ENCODE measurements at places on chromosomes 1 and 21. TPM values are rescaled to one million over a fixed set of nuclear protein-coding genes. Genes with fewer than 3 reads are reported as not detected.

The GPR161 gene
- 10.8 TPM for total RNA-seq

The AMIGO1 gene
- 1.0 TPM for total RNA-seq

The CRNN gene
- not detected for total RNA-seq

The TCHHL1 gene
- total RNA-seq: not detected

The NCMAP gene
- 12.8 TPM for total RNA-seq

The CITED4 gene
- 8.4 TPM for total RNA-seq

The TRIM46 gene
- total RNA-seq: 0.57 TPM

The HSPA6 gene
- 16.6 TPM for total RNA-seq

The KRTAP10-9 gene
- not detected for total RNA-seq

The WARS2 gene
- total RNA-seq: 11.6 TPM

The PLXNA2 gene
- 150 TPM for total RNA-seq

The MSH4 gene
- 0.31 TPM for total RNA-seq

The LCK gene
- total RNA-seq: 6.7 TPM

The ZSCAN20 gene
- 2.2 TPM for total RNA-seq

The HFM1 gene
- total RNA-seq: 0.30 TPM

The IL10RB gene
- 11.5 TPM for total RNA-seq

The FMOD gene
- total RNA-seq: 27.9 TPM

The PLA2G4A gene
- total RNA-seq: 10.5 TPM

The C1orf116 gene
- 190 TPM for total RNA-seq

The GUCA2B gene
- total RNA-seq: not detected

The SNRNP40 gene
- total RNA-seq: 19.4 TPM

The CFHR2 gene
- total RNA-seq: not detected
